ENCODE measurements at places on chromosomes 3 and 15.

- DNase-seq: no peak
These were observed 273.1 kb downstream of the FOXP1 start for GRCh38 chr3:71310359-71310979.

DNA sequence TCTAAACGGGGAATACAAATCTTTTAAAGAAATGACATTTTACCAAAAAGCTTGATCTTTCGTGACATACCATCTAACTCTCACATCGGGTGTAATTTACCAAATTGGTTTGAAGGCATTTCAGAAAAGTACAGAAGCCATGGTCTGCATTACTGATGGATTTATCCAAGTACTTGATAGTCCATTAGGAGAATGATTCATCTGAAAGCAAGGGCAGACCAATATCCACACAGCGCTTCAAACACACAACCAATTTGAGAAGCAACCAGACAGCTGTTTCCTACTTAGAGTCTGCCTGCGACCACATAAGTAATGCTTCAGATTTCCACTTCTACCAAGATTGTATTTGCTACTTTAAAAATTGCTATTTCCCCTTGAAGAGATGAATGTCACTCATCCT is 697.6 kb upstream of the ALCAM start:
- no peak for DNase-seq

DNA sequence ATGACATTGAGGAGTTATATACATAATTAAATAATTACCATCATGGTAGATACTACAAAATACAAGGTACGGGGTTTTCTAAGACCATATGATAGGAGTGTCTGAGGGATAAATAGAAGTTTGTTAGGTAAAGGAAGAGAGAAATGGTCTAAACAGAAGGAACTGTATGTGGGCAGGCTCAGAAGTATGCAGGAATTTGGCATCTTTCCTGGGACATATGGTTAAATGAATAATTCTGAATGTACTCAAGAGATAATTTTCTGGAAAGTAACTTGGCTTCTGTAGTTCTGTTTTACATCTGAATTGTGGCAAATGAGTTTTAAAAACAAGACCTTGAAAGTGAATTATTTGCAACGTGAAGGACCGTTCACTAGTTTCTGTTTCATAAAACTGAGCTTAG is 17.5 kb downstream of the LMCD1 start:
- DNase-seq: no peak

DNA sequence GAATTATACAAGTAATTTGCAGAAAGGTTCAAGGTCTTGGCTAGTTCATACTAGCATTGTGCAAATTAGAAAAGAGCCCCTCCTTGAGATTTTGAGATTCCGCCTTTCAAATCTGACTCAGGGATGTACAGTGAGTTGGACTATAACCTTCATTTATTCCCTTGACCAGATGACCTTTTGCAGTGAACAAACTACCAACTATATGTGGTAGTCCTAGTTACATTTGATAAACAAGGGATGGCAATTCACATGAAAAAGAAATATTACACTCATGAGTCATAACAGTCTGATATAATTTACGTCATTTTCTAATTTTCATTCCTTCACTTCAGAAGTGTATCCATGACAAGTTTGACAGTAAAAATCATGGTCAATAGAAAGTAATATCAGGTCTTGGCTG is 860.4 kb downstream of the ROBO1 start:
- DNase-seq: no peak

DNA sequence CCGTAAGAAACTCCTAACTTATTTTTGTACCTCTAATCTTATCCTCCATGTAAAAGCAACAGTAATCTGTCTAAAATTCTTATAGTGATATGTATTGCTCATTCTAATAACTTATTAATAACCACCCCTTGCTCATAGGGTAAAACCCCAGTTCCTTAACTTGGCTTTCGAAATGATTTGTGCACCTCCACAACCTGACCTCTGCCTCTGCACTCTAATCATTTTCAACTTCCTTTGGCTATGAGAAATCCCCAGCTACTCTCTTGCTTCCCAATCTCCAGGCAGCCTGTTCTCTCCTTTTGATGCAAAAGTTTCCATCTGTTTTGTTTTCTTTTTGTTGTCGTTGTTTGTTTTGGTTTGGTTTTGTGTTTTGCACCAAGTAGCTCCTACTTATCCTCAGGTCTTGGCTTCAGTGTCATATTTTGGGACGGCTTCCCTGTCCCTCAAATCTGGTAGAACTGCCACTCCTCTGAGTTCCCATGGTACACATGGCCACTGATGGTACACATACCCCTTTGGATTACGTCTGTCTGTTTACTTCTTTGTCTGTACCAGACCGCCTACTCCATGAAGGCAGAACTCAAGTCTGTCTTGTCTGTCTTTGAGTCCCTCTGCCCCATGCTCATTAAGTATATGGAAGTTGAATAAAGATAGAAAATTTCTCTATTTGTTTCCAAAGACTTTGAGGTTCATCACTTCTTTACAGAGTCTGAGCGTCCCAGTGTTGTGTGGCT is 105.6 kb upstream of the TGFBR2 start:
- DNase-seq: no peak

GRCh38 chr15:33700695-33701303 is 267.5 kb upstream of the CHRM5 start:
- peak; percentile 44 for DNase-seq

DNA sequence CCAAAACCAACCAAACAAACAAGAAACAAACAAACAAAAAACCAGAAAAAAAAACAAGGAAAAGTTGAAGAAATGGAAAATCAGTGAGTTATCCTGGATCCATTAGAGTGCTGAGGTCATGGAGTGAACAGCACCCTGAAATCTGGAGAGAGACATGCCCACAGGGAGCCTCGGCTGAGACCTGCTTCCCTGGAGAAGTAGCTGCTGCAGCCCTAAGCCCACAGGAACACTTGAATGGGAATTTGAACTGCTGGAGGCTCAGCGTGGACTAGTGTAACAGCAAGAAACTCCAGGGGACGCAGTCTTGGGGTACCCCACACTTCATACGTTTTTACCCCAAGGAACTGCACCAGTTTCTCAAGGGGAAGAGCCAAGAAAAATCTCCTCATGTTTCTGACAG is 144.1 kb upstream of the UBE3A start:
- DNase-seq: no peak

DNA sequence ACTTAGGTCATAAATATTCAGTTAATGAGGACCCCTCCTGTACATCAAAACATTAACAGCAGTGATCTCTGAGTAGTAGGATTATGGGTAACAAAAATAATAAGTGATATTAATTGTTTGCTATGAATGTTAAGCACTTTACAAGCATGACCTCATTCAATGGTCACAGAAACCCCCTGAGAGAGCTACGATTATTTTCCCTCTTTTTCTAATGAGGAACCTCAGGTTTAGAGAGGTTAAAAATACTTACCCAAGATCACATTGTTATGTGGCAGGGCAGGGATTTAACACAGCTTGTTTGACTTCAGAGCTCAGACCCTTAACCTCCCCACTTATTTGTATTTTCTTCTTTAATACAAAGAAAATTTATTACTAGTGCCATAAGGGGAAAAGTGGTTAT is 228.2 kb downstream of the TBL1XR1 start:
- DNase-seq: no peak

DNA sequence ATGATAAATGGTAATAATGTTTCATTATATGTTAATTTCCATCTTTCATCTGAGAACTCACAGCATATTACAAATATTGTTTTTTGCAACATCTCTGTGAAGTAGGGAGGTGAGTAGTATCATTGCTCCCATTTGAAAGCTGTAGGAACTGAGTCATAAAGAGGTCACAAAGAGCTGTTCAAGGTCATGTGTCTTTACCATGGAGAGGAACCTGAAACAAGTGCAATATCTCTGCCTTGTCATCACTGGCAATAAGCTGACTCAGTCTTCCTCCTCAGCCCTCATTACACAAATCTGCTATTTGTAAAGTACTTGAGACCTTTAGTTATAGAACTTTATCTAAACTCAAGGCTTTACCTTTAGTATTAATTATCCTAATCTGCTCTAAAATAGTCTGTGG is 4.4 kb upstream of the ATP13A4 start:
- no peak for DNase-seq

- peak; percentile 6 for DNase-seq
These were observed 11.5 kb downstream of the ARHGEF3 start for GRCh38 chr3:56790016-56790821.

DNA sequence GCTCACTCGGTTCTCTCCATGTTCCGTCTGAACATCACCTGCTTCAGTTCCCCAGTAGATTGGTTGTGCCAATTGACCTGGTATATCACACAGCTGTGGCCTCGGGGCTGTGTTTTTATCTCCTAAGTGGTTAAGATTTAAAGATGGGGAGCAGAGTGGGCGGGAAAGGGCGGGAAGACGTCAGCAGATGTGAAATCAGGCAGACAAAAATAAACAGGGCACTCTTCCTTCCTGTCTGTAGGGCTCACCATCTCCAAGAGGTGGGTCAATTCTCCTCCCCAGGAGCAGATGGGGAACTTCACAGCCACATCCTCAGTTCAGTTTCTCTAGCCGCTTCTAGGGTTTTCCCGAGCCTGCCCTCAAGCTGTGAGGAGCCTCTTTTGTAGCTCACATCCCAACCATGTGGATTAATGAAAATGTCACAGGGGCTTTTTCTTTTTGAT is 26.8 kb upstream of the LIMD1 start:
- DNase-seq: no peak

DNA sequence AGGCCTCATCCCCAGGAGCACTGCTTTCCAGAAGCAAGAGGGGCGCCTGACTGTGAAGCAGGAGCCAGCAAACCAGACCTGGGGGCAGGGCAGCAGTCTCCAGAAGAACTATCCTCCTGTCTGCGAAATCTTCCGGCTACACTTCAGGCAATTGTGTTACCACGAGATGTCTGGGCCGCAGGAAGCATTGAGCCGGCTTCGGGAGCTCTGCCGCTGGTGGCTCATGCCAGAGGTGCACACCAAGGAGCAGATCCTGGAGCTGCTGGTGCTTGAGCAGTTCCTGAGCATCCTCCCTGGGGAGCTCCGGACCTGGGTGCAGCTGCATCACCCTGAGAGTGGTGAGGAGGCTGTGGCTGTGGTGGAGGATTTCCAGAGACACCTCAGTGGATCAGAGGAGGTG is 2.1 kb downstream of the ZKSCAN7 start:
- DNase-seq: no peak

GRCh38 chr3:112813016-112813415 is 33.6 kb downstream of the CD200R1L start:
- no peak for DNase-seq

GRCh38 chr15:89860891-89861290 is 32.9 kb downstream of the AP3S2 start:
- no peak for DNase-seq

- no peak for DNase-seq
These were observed 195.5 kb upstream of the MBNL1 start for GRCh38 chr3:152073267-152073666.

DNA sequence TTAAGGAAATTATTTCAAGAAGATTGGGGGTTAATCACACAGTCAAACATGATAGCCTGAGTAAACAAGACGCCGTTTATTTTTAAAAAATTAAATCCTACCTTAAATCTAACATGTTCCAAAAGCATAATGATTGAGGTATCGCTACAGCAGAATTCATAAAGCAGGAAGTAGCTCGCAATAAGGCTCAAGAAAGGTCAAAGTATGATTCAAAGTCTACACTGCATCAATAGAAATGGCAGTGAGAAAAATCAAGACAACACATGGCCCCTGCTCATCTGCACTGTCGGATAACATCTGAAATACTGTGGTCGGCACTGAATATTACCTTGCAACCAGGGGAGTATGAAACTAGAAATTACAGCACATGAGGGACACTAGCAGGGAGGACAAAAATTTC is 93.2 kb downstream of the SMARCC1 start:
- no peak for DNase-seq

- no peak for DNase-seq
These were observed 28.6 kb upstream of the VGLL4 start for GRCh38 chr3:11672363-11672762.

DNA sequence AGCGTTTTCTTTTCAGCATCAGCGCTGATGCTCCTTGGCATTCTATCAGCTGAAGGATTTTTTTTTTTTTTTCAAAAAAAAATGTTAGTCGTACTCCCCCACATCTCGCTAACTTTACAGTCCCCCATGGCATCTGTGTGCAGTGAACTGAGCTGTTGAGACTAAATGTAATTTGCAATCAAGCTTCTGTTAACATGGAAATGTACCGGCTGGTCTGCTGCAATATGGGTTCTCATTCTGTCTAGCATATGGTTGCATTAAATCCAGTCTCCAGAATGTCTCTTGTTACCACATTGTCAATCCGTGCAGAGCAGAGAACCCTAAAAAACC is 32.2 kb upstream of the TPRG1 start:
- DNase-seq: no peak

DNA sequence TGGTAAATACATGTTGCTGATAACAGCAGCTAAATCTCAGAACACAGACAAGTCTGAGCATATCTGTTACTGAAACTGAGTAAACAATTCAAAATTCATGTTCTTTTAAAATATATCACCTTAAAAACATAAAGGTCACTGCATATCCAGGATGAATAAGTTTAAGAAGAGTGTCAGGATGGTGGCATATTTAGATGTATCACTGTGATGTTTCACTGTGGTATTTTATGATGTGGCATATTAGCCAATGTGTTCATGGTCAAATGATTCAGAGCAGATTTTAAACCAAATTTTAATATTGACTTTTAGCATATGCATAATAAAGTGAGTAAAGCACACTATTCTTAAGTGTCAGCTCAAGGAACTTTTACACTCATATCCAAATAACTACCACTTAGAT is 346.4 kb upstream of the DPPA4 start:
- no peak for DNase-seq

GRCh38 chr15:91555312-91555711 is 298.2 kb upstream of the SLCO3A1 start:
- no peak for DNase-seq

DNA sequence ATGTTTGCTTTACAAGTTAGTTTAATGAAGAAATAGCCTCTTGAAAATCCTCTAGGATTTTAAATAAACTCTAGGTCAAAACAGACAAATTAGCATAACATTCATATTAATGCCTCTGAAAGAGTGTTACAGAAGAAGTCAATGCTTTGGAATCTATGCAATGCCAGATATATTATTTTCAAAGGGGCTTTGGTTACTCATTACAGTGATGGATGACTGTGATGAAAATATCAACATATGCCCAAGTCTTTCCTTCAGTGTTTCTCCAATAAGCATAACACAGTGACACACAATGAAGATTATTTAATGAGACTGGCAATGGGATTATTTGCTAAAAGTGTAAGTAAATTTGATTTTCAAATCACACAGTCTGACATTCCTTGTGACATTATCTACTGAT is 1247.2 kb downstream of the ROBO2 start:
- DNase-seq: no peak

DNA sequence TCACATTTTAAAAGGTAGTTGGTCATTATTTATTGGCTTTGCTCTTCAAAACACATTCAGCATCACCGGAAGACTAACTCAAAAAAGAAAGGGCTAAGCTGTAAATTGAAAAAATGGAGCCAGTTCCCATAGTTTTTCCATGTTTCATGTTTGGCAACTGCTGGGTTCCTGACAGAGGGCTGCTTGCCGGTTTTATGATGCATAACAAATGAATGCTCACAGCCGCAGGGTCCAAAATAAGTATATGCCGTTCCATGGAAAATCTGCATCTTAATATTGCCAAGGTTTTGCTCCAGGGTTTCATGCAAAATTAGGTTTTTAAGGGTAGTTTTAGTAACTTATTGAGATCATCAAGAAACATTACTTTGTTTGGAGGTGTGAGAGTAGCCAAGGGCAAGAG is 15.8 kb downstream of the SLC12A1 start:
- DNase-seq: no peak

- no peak for DNase-seq
These were observed 45.3 kb upstream of the NEDD4 start for GRCh38 chr15:56038707-56039106.
